ENCODE measurements at places on chromosomes 5 and 9.

DNA sequence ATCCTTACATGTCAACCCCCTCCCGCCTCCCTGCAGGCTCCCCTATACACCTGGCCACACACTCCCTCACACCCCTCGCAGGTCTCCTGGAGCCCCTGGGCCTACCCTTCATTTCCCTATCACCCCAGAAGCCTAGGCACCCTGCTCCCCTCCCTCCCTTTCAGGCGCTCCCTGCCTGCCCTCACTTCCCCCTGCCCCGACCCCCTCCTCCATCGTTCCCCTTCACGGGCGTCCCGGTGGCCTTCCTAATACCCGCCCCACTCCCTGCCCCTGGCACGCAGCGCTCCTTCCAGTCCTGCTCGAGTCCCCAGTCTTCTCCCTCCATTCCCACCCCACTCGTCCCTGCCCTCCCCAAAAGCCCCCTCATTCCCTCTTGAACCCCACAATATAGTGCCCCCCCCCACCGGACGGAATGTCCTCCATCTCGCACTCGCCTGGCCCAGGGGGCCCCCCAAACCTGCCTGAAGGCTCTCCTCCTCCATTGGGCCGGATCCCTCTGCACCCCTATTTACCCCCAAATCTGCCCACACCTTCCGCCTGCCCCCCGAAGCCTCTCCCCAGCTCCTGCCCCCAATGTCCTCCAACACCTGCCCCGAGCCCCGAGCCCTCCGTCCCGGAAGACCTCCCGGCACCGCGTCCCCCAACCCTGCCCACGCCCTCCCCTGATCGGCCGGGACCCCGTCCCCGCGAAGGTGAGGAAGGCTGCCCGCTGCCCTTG lies 746 bp downstream of the STRBP start:
- DNase-seq = no peak

GRCh38 chr5:113678924-113679575 lies 165.6 kb downstream of the YTHDC2 start:
- peak; percentile 15 for DNase-seq

GRCh38 chr9:123568691-123569688 lies 213.0 kb downstream of the CRB2 start:
- no peak for DNase-seq

GRCh38 chr5:170132976-170133448 lies 27.3 kb downstream of the FOXI1 start:
- no peak for DNase-seq

DNA sequence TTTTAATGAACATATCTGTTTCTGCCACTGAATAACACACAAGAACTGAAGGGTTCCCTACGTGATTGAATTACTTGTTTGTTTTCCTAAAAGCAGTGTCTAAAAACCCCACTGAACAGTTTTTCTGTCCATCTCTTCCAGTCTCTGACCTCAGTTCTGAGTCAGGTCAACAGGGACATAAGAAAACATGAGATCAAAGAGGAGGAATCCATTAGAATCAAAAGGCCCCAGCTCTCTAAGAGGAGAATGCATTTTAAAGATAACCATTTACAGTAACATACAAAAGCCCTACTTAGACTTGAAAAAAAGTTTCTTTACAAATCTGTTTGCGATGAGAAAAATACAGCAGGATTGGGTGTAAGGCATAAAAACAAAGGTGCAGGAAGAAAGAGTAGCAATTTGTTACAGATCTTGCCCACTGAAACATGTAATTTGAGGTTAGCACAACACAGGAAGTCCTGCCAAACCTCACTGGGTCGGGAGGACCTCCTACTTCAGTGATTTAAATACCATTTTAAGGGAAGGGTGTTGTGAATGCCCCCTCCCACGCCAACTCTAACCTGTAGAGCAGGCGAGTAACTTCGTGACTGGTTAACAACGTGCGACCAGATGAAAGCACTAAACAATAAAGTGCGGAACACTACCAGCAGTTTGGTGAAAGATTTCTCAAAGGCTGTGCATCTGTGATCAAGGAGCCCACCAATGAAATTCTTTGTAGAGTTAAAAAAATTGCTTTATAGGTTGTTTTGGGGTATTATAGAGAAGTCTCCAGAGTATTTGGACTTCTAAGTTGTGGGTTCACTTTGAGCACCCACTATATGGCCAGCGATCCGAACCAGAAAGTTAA lies 1.3 kb downstream of the QSOX2 start:
- DNase-seq = peak; percentile 38

- no peak for DNase-seq
These were observed 18.6 kb upstream of the SHISAL2B start for GRCh38 chr5:64671678-64672077.

DNA sequence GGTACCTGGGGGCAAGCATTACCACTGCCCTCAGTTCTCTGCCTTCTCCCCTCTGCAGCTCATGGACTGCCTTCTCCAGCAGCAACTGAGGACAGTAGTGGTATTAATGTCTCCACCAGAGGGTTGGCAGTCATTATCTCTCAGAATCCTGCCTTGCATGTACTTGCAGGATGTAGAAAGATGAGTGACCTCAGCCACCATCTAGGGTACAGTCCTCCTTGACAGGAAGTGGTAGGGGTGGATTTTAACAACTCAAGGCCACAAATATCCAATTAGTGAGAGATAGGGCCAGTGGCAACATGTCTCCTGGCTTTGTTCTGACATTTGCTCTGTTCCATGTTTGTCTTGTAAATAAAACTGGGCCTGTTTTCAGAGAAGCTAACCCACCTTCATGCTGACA lies 47.2 kb downstream of the F2R start:
- DNase-seq = peak; percentile 39

DNA sequence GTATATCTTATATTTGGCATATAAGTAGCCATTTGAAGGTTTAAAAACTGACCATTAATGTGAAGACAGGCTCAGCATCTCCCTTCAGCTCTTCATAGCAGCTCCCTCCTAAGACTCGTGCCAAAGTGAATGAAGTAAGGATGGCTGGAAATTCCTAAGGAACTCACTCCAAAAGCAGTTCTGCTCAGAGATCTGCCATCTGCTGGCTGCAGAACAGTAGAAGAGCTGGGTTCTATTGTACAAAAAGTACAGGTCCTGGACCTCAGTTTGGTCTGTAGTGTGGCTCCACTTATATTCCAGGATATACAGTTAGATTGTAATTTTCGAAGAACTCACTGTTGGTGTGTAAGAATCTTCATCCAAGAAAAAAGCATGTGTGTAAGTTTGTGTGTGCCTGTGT lies 104.9 kb upstream of the RUSC2 start:
- DNase-seq = no peak

GRCh38 chr5:31741496-31741895 lies 102.6 kb downstream of the PDZD2 start:
- DNase-seq = no peak

All from MV-4-11 (cell line).